ENCODE measurements at places on chromosomes 2 and 18.

GRCh38 chr2:167254721-167255120, 366.4 kb downstream of the XIRP2 start:
- no peak for DNase-seq

GRCh38 chr2:236167297-236168109, 683 bp downstream of the GBX2 start:
- DNase-seq = no peak

DNA sequence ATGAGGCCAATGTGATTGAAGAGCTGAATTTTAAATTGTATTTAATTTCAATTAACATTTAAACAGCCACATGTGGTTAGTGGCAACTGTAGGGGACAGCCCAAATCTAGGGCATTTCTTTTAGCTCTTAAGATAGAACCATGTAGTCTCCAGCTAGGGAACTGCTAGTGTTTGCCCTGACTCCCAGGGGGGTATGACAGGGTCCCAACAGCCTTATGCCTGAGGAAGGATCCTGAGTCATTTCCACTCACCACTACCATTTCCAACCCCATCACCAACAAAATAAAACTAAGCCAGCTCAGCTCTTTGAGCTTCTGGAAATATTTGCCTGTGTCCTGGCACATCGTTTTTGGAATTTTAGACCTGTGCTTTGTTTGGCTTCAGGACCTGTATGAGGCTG, 13.7 kb upstream of the GMCL1 start:
- no peak for DNase-seq

GRCh38 chr2:219210886-219211362, 4.3 kb downstream of the ZFAND2B start:
- DNase-seq = no peak

GRCh38 chr2:140589696-140590095, 1541.1 kb downstream of the LRP1B start:
- no peak for DNase-seq

GRCh38 chr2:33015421-33016142, 68.8 kb downstream of the LTBP1 start:
- DNase-seq = no peak

- DNase-seq = no peak
These were observed 757.1 kb upstream of the CDH7 start for GRCh38 chr18:64993695-64994094.

DNA sequence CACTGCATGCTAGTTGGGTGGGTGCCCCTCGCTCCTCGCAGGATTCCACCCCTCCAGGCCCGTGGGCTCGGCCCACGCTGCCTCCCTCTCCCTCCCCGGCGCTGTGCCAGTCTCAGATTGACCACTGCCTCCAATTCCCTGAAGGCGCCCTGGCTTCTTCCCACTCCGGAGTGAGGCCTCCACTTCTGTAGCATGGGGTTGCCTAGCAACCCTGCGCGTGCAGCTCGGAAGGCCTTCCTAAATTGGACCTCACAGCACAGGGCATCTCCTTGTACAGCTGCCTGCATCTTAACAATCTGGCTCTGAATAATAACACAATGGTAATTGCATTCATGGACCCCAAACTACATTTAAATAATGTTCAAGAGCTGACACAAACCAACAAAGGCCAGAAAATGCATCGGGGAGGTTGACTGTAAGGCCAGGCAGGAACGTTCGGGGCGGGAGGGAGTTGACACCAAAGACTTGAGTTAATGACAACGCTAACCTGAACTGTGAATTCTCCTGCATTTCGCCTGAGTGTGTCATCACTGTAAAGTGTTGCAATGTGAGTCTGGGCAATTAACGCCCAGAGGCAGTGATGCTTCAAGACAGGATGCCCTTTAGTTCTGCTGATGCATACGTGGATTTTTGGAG, 222.9 kb downstream of the ZBTB7C start:
- DNase-seq = no peak

- DNase-seq = no peak
These were observed 97.3 kb downstream of the MMADHC start for GRCh38 chr2:149490296-149490695.

DNA sequence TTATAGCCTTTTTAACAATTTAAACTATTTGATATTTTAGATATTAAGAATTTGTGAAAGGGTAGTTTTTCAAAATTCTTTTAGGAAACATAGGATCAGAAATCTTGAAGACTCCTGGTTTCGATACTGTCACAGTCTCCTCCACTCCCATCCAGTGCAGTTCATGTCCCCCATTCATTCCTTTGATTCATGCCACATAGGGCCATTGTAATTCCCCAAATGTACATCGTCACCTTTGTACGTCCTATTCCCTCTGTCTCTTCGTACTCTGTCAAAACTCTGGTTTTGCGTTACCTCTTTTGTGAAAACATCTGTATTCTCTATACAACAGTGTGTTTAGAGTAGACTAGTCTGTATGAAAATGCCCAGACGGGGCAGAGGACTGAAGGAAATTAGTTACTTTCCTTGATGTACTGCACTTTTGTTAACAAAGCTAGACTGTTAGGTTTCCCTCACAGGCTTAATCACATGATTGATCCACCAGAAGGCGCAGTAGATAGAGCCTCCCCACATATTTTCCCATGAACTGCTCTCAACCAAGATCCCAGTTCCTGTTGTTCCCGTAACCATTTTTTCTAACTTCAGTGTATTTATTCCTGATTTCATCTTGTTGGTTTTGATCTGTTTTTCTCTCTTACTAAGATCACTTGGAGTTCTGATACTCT, 2.5 kb downstream of the MRPL35 start:
- no peak for DNase-seq

DNA sequence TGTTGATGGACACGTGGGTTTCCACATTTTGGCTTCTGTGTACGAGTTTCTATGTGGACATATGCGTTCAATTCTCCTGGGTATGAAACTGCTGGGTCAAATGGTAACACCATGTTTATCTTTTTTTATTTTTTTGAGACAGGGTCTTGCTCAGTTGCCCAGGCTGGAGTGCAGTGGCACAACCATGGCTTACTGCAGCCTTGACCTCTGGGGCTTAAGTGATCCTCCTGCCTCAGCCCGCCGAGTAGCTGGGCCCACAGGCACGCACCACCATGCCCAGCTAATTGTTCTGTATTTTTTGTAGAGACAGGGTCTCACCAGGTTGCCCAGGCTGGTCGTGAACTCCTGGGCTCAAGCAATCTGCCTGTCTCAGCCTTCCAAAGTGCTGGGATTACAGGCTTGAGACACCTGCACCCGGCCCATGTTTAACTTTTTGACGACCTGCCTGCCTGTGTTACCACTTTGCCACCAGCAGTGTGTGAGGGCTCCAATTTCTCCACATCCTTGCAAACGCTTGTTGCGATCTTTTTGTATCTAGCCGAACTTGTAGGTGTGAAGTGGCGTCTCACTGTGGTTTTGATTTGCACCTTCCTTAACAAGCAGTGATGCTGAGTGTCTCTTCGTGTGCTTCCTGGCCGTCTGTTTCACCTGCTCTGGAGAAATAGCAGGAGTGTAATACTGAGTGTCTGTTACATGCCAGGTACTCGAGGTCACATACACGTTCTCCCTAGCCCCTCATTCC, 6.9 kb downstream of the HSBP1L1 start:
- DNase-seq = no peak

DNA sequence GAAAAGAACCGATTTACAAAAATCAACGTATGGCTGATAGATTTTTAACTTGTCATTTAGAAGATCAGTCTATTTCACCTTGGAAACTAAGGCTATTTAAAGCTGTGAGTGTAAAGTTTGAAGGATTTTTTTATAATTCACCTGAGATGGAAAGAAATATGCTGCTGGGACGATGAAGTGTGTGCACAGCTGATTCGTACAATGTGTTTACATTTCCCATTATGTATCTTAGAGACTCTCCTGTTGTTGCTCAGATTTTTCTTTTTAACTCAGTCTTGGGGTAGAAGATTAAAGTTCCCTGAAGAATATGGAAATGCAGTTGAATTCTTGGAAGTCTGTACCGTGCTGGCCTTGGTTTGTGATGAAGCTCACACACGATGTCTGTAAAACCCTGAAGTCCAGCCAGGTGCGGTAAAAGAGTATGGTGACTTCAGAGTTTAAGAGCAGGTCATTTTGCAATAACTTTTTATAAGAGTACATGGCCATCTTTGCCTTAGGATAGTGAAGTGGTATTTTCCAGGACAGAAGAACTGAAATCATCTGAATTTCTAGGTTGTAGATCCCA, 250.1 kb downstream of the PRKCE start:
- no peak for DNase-seq

- DNase-seq = no peak
These were observed 92.5 kb upstream of the NCK2 start for GRCh38 chr2:105652014-105652796.

DNA sequence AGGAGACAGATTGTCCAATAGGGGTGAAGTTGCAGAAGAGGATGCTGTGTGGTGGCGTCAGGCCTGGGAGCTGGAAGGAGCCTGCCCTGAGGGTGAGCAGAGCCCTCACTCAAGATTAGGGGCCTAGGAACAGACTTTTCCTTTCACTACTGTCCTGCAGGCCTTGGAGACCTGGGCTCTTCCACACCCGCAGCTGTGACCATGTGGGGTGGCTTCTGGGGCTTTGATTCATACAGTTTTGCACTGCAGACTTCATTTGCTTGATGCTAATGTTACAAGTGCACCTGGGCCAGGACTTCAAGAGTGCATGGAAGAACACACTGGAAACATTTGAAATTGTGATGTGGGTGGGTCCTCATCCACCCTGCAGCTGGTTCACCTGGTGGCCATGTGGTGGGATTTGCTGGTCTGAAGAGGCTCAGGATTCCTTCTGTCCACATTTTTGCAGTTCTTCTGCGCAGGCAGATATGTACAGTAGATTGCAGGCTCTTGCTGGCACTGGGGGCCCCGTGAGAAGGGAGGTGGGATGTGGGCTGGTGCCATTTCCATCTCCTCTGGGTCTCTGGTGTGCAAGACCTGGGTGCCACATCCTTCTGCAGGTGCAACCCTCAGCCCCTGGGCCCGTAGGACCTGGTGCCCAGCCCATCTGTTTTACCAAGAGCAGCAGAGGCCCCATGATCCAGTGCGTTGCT, 9.9 kb downstream of the GLI2 start:
- no peak for DNase-seq

- no peak for DNase-seq
These were observed 27.9 kb downstream of the RMND5A start for GRCh38 chr2:86747711-86748639.

DNA sequence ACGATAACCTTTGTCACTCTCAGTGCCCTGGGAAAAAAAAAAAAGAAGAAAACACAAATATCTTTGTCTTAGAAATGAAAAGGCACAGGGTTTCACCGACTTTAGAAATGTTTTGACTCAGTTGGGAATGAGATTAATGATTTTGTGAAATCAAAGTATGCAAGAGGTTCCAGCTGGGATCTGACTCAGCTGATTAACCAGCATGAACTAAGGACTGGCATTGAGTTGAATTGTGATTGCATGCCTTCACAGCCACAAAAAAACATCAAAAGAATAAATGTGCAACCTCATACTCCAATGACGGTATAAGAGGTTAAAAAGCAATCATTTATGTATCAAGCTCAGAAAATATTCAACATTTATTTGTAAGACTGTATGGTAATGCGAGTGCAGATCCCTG, 566.6 kb upstream of the DSEL start:
- DNase-seq = no peak

- DNase-seq = no peak
These were observed 970.3 kb downstream of the CNTNAP5 start for GRCh38 chr2:124995185-124995912.

DNA sequence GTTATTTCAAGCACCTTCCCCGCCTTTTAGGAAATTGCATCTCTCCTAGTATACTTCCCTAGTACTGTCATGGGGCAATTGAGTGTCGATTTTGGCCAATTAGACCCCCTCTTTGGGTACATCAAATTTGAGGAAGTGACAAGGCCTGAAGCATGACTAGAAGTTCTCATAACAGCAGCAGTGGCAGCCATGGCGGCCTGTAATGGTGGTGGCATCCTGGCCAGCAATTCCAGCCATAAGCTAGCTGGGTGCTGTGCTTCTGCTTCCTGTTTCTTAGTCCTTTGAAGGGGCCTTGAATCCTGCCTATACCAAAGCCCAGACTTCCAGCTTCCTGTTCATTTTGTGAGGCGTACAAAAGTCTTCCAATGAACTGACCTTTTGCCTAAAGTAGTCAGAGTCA, 523.1 kb downstream of the PLCL1 start:
- no peak for DNase-seq

DNA sequence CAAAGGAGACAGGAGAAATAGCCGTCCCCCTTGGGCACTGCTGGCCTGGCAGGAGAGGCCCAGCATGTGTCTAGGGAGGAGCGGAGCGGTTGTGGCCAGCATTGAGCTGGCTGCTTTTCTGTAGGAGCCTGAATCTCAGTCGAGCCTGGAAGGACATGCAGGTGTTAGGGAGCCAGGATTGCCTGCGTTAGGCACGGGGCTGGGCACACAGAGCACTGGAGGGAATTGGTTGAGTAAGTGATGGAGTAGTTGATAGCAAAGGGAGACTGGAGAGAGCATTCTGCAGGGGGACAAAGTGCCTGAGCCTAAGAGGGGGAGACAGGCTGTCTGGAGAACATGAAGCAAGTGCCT, 22.8 kb downstream of the ASAP2 start:
- DNase-seq = no peak

DNA sequence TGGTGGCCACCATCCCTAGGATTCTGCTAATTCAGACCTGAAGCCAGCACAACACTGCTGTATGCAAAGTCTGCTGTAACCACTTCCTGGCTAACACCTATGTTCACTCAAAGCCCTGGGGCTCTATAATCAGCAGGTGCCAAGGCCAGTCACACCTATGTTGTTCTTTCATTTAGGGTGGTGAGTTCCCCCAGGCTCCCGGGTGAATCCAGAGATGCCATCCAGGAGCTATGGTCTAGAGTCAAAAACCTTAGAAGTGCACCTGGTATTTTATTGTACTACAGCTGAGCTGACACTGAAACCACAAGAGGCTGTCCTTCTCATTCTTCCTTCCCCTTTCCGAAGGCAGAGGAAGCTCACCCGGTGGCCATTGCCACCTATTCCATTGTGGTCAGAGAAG, 46.2 kb upstream of the CCDC141 start:
- no peak for DNase-seq

GRCh38 chr2:231387904-231388724, 7.4 kb upstream of the B3GNT7 start:
- no peak for DNase-seq

DNA sequence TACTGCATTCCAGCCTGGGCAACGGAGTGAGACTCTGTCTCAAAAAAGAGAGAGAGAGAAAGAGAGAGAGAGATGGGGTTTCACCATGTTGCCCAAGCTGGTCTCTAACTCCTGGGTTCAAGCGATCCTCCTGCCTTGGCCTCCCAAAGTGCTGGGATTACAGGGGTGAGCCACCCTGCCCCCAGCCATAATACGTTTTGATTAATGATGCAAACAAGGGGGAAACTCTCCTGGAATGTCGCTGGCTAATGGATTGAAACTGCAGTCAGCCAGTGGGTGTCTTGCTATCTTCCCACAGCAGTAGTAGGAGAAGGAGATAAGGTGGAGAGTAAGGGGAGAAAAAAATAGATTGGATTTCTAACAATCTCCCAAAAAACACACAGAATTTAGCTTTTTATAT, 9.5 kb upstream of the RTN4 start:
- DNase-seq = no peak
